ENCODE measurements at places on chromosomes 2 and 18.

DNA sequence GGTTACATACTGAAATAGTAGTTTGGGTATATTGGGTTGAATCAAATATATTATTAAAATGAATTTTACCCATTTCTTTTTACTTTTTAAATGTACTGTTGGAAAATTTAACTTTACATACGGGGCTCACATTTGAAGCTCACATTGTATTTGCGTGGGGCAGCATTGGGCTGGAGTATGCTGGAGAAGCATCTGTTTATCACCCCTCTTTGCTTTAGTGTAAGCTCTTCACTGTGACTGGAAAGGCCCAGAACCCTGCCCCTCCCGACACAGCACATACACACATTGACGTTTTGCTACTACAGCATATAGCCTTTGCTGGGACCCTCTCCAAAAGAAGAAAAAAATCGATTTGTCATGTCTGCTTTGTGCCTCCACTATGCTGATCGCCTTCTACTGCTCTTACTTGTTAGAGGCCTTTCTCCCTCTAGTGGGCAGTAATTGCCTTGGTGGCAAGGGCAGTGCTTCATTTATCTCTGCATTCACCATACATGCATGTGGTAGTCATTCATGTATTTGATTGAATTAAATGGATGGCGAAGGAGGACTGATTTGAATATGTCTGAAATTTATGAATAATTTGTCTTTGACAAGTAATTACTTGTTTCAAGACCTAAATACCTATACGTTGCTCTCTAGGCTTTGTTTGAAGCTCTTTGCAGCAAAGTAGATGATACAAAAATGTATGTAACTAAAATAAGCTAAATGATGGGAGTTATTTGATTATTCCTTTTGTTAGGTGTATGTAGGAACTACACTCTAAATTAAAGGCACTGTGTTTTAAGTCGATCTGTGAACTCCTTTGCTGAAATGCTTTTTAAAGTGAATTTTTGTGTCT lies 37.4 kb downstream of the VAPA start:
- DNase-seq = peak; percentile 87

DNA sequence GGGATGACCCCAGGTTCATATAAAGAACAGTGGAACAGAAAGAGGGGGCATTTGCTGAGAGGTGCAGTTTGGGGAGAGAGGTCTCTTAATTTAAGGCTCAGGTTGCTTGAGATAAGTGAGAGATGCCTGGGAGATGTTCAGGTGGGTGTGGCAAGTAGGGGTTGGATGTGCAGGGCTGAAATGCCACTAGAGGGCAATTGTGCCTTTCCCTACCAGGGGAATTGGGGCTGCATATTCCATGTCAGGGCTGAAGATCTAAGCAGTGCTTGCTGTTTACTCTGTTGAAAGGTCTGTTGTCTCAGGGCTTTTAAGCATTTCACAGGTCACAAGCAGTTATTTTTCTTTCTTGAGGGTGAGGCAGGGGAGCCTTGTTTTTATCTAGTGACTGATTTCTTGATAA lies 7.8 kb downstream of the CCDC85A start:
- DNase-seq = no peak

DNA sequence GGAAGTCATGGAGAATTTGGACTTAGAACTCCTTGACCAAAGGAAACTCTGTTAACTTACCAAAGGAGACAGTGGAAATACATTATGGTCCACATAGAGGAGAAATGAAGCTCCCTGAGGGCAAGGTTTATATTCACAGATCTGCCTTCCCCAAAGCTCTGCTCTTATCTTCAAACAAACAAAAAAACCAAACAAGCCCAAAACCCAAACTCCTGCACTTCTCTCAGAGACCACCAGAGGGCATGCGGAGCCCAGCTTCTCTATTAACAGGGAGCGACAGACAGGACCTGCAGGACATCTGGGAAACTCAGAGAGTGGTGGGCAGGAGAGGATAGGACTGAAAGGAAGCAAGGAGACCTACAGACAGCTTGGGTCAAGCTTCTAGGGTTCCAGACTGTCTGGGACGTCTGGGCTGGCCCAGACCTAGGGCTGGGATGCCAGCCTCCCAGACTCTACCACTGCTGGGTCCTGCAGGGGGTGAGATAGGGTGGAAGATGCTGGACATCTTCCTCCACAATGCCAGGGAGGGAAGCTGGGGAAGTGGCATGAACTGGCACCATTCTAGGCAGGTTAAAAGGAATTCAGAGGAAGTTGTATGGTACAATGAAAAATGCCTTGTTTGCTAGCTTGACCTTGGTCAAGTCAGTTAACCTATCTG lies 4.0 kb upstream of the WNT10A start:
- DNase-seq = peak; percentile 60

DNA sequence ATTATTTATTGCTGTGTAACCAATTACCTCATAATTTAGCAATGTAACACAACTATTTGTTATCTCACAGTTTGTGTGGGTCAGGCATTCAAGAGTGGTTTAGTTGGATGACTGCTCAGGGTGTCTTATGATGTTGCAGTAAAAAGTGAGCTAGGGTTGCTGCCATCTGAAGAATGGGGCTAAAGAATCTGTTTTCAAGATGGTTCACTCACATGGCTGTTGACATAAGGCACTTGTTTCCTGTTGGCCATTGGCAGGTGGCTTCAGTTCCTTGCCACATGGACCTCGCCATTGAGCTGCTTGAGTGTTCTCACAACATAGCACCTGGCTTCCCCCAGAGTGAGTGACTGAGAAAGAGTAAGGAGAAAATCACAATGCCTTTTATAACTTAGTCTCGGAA lies 123.2 kb downstream of the TMEM17 start:
- no peak for DNase-seq

DNA sequence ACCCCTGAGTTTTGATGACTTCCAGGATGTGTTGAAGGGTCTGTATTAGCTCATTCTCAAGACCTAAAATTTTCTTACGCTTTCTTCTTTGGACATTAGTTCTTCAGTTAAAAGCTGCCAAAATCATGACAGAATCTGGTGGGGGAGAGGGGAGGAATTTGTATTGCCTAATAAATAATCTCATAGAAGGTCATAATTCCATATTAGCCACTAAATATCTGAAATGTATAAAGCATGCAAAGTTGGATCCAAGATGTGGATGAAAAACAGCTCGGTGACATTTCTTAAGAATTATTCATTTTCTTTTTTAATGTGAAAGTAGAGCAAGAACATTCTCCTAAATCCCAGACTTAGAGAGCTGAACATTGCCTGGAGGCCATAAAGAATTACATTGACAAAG lies 120.1 kb downstream of the MMADHC start:
- no peak for DNase-seq

DNA sequence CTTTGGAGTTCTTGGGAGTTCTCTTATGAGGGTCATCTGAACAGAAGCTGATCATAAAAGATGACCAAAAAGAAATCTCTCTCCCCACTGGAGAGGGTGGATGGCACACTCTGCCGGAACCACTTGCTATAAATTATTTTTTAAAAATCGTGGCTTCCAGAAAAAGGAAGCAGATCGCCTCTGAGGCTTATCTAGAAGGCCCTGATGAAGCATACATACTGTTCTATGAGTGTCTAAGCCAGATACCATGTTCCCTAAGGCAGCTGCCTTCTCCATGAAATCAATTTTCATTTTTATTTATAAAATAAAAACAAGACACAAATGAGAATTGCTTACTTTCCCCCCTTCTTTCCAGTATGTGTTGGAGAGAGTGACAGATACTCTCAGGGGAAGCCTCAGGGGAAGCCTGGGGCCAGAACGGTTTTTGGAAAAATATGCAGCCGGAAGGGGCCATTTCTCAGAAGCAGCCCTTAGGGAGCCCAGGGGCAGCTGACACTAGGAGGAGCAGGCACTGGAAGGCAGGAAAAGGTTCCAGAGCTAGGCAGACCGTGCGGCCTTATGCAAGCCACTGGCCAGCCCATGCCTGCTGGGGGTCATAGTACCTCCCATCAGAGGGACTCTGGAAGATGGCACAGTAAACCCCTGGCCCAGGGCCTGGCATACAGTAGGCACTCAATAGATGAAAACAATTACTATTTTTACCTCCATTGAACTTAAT lies 130.6 kb downstream of the CABLES1 start:
- no peak for DNase-seq

DNA sequence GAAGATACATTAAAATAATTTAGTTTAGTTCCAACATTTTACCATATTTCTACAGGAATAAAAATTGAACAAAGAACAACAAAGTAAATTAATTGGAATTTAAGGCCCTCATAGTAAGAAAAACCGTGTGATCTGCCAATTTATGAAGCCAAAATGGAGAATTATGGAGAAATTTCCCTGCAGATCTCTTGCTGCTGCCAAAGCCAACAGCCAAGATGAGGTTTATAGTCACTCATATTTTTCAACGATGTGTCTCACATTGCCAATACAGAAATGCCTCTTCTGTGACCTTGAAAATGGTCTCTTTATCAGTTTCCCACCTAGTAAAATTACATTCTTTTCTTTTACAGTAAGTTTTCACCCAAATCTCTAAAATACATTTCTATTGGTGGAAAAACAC lies 317.2 kb upstream of the FIGN start:
- DNase-seq = no peak

- DNase-seq = no peak
These were observed 16.1 kb downstream of the SUPT7L start for GRCh38 chr2:27647289-27647688.

DNA sequence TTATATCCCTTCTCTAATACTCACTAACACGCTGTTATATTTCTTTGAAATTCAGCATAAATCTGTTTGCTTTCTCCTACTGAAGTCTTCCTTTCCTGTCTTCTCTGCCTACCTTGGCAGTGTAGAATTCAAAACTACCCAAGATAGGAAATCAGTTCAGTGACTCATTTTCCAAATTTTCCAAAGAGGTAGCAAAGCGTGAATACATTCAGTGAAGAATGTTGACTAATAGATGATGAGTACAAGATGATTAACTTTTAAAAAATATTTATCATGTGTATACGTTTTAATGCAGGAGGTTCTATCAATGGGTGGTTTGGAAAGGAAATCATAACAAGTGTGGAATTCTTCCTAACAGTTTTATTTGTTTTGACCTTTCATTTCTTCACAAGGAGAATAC lies 201.9 kb upstream of the SLC8A1 start:
- DNase-seq = no peak

DNA sequence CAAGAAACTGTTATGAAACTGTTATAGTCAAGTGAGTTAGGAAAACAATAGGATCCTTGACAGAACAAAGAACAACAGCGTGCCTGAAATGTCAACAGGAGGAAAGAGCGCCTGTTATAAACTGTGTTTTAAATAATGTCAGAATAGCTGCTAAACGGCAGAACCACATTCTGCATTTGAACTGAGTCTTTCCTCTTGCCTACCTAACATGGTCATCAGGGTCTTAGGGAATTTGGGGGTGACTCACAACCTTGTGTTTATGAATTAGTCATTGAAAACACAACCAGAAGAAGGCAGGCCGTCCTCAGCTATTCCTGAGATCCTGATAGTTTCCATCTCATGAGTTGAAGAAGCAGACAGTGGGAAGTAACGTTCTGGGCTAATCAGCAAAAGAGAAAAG lies 222.0 kb upstream of the FN1 start:
- no peak for DNase-seq

- no peak for DNase-seq
These were observed 337.3 kb downstream of the CBLN2 start for GRCh38 chr18:72206814-72207213.

- no peak for DNase-seq
These were observed 87.2 kb upstream of the FSHR start for GRCh38 chr2:49241501-49241900.

GRCh38 chr2:153115141-153115540 lies 363.4 kb downstream of the RPRM start:
- no peak for DNase-seq

GRCh38 chr2:3349211-3349693 lies 28.4 kb downstream of the EIPR1 start:
- DNase-seq = no peak

DNA sequence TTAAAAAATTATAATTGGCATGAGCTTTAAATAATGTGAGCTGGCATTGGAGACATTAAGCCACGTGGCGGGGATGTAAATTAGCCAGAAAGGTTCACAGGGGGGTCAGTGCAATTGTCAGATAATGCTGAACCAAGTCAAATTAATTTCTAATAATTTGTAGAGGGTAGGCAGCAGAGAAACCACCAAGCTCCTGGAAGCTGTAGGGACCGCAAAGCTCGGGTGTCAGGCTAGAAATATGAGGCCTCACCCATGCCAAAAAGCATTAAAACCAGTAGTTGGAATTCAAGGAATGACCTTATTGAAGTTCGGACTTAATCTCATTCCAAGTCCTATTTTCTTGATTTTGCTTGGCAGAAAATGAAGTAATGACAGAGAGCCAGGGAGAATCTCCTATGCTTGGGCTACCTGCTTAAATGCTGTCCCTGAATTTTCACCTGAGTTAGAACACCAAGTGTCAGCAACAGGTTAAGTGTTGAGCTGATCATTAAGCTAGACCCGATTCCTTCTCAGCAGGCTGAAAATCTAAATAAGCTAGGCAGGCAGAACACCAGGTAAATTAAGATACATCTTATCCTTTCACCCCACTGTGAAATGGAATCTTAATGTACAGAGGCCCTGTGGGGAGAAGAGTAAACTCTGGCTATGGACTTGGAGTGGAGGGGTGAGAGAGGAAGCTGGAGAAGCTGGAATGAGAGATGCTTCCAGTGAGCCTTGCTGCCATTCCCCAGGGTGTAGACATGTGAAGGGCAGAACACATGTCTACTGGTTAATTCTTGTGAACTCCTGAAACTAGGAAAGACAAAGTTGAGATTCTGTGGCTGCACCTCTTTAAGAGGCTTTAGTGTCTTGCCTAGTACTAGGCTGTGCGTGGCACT lies 520.0 kb downstream of the SLC4A3 start:
- no peak for DNase-seq

- DNase-seq = no peak
These were observed 85.0 kb upstream of the LYPD1 start for GRCh38 chr2:132754867-132755472.

DNA sequence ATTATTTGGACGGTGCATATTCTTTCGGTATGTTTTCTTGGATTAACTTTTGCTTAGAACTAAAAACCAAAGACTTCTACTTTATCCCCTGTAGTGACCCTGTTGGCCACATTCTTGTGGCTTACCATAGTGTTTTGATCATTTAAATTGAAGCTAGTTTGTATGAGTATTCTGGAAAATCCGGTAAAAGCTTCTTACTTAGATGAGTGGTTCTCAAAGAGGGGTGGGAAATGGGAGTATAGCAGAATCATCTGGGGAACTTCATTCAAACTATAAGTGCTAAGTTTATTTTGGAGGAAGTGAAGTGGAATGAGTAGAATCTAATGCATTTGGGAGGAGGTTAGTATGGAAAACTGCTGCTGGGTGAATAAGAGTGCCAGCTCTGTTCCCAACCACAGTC lies 3.8 kb downstream of the PPP1CB start:
- no peak for DNase-seq

- no peak for DNase-seq
These were observed 232.3 kb upstream of the KCNJ3 start for GRCh38 chr2:154466226-154466625.

GRCh38 chr2:85585781-85586105 lies 1.5 kb downstream of the VAMP5 start:
- no peak for DNase-seq
